ENCODE measurements at places on chromosomes 13 and 19.

DNA sequence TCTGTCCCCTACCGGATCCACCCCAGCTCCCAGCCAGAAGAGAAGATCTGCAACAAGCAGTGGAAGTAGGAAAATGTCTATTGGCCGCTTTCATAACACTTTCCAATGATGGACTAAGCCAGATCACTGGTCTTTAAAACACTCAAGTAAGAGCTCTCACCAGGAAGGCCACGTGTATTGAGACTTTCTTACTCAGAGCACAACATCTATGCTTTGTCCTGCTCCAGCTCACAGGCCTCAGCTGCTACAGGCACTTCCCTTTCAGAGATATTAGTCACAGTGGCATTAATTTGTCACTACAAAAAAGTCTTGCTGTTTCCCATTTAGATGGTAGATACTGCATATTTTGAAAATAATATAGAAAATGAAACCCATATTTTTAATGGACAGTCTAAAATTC, 164.2 kb downstream of the ABCC4 start:
- no peak for DNase-seq

DNA sequence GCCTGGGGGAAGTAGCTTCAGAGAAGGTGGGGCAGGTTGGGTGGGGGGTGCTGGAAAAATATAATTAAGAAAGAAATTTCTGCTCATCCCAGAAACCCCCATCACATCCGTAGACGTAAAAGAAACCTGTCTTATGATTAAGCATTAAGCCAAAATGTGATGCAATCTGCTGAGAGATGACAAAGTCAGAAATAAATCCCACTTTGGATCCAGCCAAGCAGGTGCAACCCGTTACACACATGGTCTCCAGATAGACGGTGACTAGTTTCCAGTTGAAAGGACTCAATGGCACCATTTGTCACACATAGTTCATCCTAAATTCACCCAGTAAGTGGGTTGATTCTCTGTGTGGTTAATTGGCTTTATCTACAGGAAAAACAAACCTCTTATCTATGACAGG, 34.1 kb downstream of the PSG5 start:
- DNase-seq = no peak

DNA sequence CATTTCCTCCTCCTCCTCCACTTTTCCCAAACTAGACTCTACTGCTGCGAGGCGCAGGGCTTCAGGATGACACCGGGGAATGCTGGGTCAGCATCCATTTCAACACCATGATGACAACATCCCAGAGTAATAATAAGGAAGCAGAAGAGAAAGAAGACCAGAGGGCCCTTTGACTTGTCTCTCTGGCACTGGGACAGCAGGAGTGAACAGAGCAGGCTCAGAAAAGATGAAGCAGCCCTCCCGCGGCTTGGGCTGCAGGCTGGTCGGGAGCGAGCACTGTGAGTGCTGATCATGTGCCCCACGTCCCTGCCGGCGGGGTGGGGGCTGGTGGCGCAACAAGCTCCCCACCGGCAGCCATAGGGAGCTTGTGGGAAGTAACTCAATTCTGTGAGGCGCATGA, 30.5 kb downstream of the RANBP3 start:
- DNase-seq = no peak

DNA sequence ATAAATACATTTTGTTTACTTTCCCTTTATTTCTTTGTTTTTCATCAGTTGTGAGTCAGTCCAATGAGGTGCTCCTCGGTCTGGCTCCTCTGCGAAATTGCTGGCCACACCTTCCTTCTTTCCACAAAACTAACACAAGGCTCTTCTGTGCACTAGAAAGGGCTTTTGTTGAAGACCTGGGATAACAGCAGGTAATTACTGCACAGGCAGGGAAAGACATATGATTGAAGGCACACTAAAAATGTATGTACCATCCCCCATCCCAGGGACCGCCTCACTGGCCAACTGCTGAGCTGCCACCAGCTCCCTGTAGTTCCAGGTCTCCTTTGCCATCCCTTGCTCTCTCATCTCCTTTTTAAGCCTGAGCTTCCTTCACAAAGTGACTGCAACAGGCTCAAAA, 180.5 kb downstream of the EFNB2 start:
- no peak for DNase-seq

DNA sequence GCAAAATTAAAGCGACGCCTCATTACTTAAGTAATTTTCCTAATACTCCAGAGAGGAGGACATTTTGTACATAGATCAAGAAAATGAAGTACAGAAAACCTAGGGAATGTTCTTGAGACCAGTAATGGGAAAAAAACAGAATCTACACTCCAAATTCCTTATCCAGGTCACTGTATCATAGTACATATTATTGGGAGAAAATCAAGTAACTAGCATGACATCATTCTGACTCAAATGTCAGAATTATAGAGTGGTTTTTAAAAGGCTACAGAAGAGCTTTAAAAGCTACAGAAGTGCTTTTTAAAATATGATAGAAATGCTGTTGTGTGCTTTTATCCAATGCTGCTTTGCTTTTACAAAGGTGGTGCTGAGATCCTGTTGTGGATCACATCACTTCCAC, 86.3 kb upstream of the SLC15A1 start:
- no peak for DNase-seq

DNA sequence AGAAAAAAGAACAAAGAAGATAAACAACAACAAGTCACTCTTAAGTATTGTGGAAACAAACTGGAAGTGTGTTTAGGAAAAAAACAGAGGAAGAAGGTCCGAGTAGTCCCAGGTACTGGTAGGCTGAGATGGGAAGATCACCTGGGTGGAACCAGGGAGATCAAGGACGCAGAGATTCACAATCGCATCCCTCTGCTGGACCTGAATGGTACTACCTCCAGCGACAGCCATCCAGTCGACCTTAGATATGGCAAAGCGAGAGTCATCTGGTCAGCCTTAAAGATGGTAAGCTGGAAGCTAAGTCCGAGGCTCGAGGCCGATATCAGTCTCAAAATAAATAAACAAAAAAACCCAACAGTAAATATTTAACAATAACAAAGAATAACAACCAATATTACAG, 44.9 kb upstream of the ZNF91 start:
- no peak for DNase-seq

- no peak for DNase-seq
These were observed 156.5 kb upstream of the SLC10A2 start for GRCh38 chr13:103222683-103223082.

DNA sequence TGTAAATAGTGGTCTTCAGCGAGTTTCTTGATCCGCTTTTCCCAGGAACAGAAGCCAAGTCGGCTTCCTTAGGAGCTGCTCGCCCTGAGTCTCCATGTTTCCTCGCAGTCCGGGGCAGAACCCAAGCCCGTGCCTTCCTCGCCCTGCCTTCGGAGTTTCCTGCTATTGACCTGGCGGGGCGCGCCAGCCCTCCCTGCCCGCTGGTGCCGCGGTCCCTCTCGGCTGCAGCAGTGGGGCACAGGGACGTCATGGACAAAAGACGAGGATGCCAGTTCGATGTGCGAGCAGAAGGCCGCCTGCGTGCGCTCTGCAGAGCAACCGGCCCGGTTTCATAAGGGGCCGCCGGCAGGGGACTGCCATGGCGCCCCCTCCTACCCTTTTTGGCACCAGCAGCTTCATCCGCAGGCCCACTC, 156.6 kb downstream of the TM9SF2 start:
- peak; percentile 54 for DNase-seq

GRCh38 chr13:29441306-29441705, 154.2 kb downstream of the SLC7A1 start:
- no peak for DNase-seq

DNA sequence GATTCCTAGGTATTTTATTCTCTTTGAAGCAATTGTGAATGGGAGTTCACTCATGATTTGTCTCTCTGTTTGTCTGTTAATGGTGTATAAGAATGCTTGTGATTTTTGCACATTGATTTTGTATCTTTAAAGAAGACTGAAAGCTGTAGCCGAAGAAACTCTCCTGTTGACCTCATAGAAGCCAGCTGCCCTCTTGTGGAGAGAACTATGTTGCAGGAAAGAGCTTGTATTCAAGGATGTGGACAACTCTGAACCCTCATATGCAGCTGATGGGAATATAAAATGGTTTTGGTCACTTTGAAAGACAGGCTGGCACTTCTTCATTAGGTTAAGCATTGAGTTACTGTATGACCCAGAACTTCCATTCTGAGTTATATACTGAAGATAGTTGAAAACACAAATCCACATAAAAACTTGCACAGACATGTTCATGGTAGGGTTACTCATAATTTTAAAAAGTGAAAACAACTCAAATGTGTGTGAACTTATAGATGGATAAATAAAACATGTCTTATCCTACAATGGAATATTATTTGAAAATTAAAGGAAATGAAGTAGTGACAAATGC, 65.8 kb upstream of the SLITRK6 start:
- peak; percentile 1 for DNase-seq

DNA sequence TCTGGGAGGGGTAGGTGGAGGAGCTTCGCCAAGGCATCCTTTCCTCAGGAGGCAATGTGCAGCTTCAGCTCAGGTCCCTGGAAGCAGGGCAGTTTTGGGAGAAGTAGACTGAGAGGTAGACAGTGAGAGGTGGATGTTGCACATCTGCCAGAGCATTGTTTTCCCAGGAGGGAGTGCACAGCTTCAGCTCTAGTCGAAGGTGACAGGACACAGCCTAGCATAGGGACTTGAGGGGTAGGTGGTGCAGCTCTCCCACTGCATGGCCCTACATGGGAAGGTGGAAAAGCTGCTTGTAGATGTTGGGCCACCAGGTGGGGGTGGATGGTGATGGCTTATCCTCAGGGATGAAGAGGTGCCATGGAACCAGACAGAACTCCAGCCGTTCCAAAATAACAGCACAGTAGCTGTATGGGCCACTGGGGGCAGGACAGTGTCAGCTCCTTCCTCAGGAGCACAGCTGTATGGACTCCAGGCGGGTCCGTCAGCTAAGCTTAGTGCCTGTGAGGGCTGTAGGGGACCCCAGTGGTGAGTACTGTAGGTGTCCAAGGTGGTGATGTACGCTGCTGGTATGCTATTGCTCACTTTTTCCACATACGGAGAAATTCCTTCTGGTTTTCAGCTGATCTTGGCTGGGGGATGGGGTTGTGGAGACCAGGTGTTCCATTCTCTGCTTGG, 17.4 kb upstream of the ZNF543 start:
- DNase-seq = no peak

DNA sequence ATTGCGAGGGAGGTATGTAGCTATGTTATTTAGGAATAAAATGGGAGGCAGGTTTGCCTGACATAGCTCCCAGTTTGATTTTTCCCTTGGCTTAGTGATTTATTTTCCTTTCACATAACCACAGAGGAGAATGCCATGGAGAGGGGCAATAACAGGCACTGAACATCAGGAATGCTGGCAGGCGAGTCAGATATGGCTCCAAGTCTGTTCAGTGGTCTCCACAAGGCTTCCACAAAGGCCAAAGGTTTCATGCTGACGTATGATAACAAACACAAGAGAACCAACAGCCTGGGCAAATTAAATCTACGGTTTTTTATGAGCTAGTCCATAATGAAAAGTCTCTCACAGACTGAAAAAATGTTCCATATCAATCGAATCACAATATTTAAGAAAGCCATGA, 66.7 kb downstream of the SUCLA2 start:
- no peak for DNase-seq

- DNase-seq = no peak
These were observed 146.7 kb upstream of the FNDC3A start for GRCh38 chr13:48828962-48829411.

- no peak for DNase-seq
These were observed 35.1 kb downstream of the TMEM255B start for GRCh38 chr13:113794086-113794485.

- no peak for DNase-seq
These were observed 40.6 kb upstream of the DGKH start for GRCh38 chr13:42007844-42008243.

DNA sequence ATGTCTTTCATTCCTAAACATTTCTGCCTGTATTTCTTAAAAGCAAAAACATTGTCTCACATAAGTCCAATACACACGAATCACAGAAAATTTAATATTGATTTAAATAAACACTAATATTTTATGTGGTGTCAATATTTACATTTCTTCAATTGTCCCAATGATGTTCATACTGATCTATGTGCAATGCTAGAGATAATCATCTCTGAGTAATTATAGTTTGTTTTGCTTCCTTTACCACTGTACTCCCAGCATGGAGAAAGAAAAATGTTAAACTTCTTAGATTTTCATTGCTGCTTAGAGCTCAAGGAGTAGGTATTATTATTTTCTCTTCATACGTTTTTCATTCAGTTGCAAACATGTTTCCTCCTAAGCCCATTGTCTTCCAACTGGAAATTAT, 434.2 kb upstream of the PRR20A start:
- no peak for DNase-seq

- DNase-seq = no peak
These were observed 12.2 kb upstream of the KCTD15 start for GRCh38 chr19:33784432-33784831.

DNA sequence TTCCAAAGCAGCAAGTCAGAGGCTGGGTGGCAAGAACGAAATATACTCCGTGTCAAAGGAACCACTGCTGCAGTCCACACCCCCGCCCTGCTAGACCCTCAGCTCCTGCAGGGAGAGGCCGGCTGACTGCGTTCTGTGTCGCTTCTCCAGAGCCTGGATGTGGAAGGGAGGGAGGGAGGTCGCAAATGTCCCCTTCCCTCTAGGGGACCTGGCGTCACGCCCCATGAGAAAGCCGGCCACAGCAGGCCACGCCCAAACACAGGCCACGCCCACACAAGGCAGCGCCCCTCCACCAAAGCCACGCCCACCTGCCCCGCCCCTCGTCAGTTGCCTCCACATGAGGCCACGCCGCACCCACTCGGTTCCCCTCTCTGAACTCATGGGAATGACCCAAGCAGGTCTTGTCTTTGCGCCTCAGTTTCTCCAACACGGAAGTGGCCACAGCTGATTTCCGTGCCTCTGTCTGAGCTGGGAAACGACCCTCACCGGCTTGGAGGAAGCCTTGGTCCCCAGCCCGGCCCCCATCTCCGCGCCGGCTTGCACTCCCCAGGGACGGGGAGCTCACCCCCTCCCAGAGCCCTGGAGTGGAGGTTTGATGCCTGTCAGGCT, 38.4 kb upstream of the TCF3 start:
- DNase-seq = peak; percentile 19

DNA sequence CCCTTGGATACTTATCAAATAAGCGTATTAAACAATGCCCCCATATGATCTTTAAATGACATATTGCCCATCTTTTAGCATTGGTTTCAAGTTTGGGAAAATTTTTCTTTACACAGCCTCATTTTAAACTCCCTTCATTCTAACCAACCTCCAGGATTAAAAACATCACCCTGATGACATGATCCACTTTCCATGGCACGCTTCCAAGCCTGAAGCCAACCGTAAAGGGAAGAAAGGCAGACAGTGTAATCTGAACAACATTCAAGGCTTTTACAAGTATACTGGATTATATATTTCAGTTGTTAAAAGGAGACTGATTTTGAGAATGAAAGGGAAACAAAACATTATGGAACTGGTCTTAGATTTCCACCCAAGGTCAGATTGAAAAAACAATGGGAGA, 1721.9 kb downstream of the OLFM4 start:
- peak; percentile 6 for DNase-seq

- DNase-seq = peak; percentile 44
These were observed 11.9 kb downstream of the EFNB2 start for GRCh38 chr13:106523576-106523975.

- no peak for DNase-seq
These were observed 1.9 kb downstream of the KLF12 start for GRCh38 chr13:74132152-74132775.

- DNase-seq = peak; percentile 63
These were observed 109.1 kb downstream of the NALCN start for GRCh38 chr13:101307181-101307701.

Data from cardiac muscle cell (in vitro differentiated cells and primary cell).